SHP77 (cell line): ENCODE measurements at places on chromosomes 1 and 21.
A peak's percentile ranks its signal among the peaks of the same experiment; 100 is the strongest.

DNA sequence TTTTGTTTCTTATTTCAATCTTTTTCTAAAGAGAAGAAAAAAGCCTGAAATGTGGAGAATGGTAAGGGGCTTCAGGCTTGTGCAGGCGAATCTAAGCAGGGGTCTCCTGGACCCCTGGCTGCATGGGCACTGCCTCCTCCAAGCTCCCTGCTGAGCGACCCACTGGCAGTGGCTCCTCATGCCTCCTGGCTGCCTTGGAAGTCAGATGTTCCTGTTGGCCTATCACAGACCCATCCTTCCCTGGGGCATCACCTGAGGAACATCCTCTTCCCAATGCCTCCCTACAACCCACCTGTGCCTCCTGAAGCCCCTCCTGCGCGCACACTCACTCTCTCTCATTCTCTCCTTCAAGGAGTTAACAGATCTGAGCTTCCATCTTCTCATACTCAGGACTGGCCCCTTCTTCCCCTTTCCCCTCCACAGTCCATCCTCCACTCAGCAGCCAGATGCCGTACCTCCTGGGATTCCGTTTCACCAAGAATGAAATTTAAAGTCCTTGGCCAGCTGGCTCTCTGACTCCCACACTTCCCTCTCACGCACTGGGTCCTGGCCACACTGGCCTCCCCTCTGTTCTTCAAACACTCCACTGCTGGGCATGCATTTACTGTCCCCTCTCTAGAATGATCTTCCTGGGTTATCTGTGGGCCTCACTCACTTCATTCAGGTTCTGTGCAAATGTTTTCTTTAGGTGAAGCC lies 41.7 kb downstream of the AZIN2 start:
- no peak for DNase-seq

DNA sequence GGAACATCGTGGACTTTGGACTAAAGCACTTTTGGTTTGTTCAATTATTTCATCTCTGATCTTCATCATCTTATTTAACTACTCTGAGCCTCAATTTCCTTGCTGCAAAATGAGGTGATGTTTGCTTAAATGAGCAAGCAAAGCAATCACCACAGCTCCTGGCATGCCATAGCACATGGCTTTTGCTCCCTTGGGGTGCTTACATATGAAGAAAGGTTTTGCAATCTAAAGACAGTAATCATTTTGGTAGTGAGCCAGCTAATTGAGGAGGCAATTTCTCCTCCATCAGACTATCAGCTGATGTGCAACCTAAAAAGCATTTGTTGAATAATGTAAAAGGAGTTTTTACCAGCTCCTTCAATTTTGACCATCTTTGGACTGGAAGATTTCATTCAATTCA lies 68.8 kb upstream of the KCNJ15 start:
- DNase-seq: no peak

- no peak for DNase-seq
Measured at GRCh38 chr1:222777463-222777862, 37.4 kb upstream of the DISP1 start.

- DNase-seq: no peak
Measured at GRCh38 chr1:17032741-17033140, 21.0 kb upstream of the ATP13A2 start.

DNA sequence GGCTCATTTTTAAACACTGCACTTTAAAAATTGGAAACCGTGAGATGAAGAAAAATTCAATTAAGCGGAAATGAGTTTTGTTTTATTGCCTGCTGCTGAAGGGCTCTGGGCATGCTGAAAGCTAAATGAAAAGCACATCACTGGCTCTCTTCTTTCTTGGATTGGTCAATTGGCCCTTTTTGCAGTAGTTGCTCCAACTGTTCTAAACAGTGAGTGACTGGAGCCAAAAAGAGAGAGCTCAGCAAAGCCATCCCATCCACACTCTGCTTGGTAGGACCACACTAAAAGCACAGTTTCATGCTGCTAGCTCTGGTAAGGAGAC lies 48.1 kb downstream of the LHX4 start:
- DNase-seq: no peak

- DNase-seq: no peak
Measured at GRCh38 chr1:226233293-226233692, 9.8 kb downstream of the MIXL1 start.

DNA sequence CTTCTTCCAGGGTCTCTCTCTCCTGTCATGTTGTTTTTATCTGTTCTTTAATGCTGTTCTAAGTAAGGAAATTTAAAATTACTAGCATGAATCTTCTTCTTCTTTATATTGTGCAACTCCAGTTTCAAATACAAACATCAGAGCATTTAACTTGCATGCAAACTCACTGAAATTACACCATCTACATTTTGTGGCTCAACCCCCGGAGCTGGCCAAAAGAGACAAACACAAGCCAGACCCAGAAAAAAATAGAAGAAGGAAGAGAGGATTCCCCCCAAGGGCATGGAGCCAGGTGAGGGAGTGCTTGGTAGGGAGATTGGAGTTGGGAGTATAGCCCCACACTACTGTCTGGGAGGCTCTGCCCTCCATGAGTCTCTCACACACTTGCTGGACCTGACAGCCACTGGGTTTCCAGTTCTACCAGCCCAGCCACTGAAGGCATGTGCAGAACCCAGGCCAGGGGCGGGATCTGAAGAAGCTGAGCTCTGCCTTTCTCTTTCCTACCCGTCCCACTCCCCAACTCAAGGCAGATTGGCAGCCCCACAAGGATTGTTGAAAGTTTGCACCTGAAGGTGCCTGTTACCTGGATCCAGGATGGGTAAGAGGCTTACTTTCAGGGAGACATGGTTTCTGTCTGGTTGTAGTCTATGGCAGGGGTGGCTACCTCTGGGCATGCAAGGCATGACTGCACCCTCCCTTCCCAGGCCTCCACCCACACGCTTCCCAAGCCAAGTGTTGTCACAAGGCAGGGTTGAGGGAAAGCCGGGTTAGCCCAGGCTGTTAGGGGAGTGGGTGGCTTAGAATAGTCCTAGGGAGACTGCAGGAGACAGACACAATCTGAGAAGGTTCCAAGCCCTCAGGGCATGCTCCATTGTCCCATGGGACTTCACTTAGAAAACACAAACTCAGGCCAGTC lies 297.2 kb downstream of the TGFB2 start:
- DNase-seq: no peak

DNA sequence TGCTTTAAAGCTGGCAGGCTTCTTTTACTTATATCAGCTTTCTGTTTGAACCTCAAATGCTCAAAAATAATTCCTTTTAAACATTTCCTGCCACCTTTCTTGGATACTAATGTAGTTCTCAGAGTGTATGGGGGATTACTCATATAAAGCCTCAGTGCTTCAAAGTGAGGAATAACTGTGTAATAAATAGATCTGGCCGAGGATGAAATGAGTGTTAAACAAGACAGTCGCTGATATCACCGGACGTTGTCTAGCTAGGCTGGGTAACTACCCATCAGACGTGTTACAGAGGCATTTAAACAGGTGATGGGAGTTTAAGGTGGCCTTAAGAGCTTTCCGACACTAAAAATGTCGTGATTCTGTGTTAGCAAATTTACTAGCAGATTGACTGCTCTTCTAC lies 53.1 kb downstream of the VANGL2 start:
- no peak for DNase-seq

DNA sequence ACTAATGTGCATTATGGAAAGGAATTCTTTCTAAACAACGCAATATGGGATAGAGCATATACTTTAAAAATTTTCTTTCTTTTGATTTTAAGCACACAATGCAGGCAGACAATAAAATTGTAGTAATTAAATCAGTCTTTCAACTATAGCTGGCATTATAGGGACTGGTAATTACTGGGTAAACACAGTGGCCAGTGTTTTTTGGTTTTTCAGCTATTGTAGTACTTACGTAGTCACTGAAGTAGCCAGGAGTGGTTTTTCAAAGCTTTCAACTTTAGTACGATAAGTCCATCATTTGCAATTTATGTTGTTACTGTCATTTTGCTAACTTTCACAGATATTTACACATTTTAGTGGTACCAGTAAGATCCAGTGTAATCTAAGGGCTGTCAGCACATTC lies 50.6 kb downstream of the RAB3GAP2 start:
- no peak for DNase-seq

DNA sequence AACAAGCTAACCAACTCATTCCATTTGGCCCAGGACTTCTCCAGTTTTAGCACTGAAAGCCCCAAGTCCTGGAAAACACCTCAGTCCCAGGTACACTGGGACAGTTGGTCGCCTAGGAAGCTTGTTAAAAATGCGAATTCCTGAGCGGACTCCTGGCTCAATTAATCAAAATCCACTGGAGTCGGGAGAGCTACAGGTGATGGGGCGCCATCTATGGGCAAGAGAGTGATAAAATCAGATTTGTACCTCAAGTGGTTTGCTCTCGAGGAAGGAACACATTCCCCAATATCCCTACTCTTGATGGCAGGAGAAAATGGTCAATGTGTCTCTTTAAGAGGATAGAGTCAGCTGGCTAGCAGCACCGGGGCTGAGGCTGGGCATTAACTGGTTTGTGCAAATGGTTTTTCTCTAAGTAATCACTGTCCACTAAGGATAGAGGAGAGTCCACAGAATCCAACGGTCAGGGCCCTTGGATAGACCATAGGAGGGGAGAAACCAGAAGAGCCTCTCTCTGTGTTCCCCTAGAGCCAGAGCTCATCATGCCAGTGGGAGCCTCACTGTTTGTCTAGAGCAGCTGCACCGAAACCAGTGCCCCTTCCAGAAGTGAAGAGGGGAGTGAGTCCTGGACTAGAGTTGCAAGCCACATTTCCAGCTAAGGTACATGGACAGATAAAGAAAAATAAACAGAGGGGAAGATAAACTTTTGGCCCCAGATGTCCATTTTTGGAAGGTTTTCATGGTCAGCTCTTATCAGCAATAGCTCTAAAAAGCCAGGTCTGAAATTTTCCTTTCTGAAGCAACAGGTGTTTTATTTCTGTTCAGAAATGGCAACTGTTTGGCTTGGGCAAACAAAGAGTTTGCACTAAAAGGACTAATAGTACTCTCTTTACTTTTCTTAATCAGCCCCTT lies 148.5 kb downstream of the TENT5C start:
- DNase-seq: peak; percentile 65

DNA sequence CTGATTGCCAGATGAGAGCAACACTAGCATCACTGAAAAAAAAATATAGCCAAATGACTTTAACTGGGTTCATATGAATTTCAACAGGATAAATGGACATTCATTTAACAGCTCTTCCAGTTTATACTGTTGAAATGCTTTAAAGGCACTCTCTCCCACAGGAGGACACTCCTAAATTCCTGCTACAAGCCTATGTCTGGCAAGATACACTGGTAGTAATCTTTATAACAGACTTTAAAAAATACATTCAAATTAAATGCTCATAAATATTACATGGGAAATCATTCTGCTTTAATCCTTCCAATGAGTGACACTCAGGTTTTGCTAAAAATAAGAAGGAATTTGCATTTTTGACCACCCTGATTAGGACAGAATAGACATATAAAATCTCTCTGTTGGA lies 526.7 kb upstream of the ADAMTS5 start:
- no peak for DNase-seq

GRCh38 chr1:246117066-246117791 lies 389.9 kb downstream of the SMYD3 start:
- peak; percentile 54 for DNase-seq

GRCh38 chr1:223887747-223888418 lies 42.1 kb upstream of the TP53BP2 start:
- DNase-seq: peak; percentile 80

DNA sequence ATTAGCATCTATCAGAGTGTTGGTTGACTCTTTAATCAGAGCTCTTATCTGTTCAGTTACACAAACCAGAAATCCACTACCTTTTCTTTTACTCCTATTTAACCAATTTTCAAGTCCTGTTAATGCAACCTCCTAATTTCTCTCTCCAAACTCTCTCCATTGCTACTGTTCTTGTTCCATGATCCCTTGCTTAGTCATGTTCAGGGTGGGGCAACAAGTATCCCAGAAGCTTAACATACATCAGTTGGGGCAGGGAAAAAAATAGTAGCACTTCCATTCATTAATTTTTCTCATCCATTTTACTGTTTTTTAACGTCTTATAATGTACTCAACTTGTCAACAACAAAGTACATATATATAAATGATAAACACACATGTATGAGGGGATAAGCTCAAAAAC lies 111.2 kb upstream of the LBR start:
- no peak for DNase-seq

DNA sequence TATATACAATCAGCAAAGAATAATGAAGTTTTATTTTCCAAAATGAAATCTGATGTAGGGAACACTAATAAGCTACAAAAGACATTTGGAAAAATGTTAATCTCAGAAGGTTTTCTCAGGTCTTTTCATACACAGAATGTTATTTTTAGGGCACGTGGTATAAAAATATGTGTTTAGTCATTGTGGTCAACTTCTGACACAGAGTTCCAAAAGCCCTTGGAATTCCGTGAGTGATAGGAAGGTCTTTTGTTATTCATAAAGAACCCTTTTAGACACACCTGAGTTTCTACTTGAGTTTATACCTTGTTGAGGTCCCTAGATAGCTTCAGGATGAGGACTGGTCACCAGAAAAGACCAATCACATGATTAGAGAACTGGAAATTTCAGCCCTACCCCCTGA lies 277.6 kb upstream of the NCAM2 start:
- DNase-seq: no peak

DNA sequence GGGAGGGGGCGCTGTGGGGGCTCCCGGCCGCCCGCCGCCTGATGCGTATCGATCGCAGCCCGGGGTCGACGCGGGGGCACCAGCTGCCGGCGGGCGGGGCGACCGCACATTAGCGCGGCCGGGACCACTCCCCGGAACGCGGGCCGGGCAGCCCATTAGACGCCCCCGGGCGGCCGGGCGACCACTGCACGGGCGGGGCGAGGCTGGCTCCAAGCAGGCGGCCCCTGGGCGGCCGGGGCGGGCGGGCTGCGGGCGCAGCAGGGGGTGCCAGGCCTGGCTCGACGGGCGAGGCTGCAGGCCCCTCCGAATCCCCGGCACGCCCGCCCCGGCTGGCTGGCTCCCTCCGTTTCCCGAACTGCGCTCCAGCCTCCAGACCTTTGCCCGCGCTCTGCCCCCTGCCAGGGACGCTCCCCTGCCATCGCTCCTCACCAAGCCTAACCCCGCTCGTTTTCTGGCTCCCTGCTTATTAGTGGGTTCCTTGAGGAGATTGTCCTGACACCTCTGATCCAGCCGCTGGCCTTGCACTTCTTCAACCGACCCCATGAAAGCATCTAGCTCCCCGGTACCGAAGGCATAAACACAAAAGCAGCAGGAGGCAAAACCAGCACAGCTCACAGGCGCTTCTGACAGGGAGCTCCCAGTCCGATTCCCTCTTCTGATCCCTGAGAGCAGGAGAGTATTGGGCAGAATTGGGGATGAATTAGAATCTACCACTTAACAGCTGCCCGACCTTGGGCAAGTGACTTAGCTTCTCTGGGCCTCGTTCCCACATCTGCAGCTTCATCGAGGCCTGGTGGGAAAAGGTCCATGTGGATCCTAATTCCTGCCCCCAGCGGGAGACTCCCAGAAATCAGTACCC lies 92.6 kb upstream of the CASZ1 start:
- no peak for DNase-seq

- no peak for DNase-seq
Measured at GRCh38 chr1:75641325-75641724, 30.4 kb upstream of the SLC44A5 start.
